Renal cortical epithelial cell (primary cell): ENCODE measurements at places on chromosomes 11 and 22. TPM values are rescaled to one million over a fixed set of nuclear protein-coding genes. Genes with fewer than 3 reads are reported as not detected.
A peak's percentile ranks its signal among the peaks of the same experiment; 100 is the strongest.

The PYGM gene
- 0.05 TPM in 1 of 2 replicates, not detected in the other for total RNA-seq

DNA sequence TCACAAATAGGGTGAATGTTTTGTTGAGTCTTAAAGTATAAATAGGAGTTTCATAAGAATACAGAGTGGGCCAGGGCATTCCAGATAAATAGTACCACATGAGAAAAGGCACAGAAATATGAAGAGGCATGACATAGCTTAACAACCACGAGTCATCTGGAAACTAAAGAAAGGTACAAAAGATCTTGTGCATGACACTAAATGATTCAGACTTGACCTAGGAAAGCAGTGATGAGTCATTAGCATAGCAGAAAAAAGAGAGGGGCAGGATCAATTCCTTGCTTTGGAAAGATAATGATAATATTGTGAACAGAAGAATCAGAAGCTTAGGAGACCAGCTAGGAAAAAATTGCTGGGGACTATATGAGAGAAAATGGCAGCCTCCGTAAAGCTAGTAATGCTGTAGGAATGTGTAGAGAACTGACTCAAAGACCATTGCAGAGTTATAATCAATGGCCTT, 47.6 kb upstream of the FIBIN start:
- DNase-seq, result peak; percentile 77

GRCh38 chr11:76768088-76768908, 14.9 kb upstream of the TSKU start:
- DNase-seq, result no peak

The NLRP6 gene
- not detected in 2 replicates for total RNA-seq

DNA sequence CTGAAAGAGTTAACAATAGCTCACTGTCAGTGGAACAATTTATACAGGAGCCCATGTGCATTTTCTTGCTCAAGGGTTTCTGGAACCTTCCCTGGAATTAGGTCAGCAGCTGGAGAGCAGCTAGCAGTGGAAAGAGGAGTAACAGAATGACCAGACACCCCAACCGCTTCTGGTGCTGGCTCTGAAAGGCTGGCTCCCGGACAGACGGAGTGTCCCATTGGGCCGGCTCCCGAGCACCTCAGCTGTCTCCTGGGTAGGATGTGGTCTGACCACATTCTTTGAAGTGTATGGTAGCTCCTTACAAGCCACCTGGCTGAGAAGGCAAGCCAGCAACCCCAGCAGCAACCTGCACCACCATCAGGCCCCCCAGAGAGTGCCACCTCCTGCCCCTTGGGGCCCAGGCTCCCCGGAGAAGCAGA, 44.7 kb downstream of the ABTB2 start:
- no peak for DNase-seq
